ENCODE measurements at places on chromosomes 13 and 19.

DNA sequence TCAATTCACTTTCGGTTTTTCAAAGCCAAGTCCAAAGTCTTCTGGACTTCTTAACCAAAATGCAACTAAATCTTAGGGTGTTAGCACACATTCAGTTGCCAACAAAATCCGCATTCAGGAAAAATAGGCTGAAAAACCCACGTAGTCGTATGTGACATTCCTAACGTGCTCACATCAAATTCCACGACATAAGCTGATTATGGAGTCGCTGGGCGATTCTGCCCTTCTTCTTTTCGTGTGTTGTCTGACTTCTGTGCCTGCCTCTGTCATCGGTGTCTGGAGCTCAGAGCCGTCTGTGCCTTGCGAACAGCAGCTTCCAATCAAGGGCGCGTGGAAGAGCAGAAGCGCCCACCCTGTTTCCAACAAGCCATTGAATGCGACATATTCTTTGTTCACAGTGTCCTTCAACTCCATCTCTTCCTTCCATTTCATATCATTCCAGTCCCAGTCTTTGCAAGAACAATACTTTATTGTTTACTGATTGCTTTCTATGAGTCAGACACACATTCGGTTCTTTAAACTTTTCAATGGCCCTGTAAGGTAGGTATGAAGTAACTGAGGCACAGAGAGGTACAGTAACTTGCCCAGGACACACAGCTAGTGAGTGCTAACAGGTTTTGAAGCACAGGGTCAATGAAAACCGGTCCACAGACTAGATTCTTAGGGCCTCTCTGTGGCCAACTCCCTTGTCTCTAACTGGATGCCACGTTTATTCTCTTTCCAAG, 8.2 kb upstream of the ZNF507 start:
- DNase-seq: no peak

DNA sequence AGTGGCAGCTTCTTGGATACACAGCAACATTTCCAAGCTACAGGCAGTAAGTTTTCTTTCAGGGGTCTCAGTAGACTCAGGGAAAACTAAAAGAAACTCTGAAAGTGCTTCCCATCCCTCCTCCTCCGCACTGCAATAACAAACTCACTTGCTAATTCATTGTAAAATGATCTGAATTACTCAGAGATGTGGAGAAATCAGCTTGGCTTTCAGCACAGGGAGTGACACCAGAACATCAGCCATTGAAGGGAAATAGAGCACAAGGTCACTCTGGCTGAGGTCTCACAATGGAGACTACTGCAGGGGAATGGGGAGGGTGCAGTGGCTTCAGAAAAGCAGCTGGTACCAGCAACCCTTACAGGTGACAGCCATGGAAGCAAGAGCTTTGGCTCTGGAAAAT, 137.3 kb upstream of the SERP2 start:
- DNase-seq: no peak

- DNase-seq: no peak
These were observed 10.2 kb downstream of the OXGR1 start for GRCh38 chr13:96984051-96984508.

GRCh38 chr19:5719274-5719960, 529 bp downstream of the LONP1 start:
- peak; percentile 52 for DNase-seq

Measured in OCI-LY7 (cell line).